ENCODE measurements at places on chromosomes 7 and 10.

DNA sequence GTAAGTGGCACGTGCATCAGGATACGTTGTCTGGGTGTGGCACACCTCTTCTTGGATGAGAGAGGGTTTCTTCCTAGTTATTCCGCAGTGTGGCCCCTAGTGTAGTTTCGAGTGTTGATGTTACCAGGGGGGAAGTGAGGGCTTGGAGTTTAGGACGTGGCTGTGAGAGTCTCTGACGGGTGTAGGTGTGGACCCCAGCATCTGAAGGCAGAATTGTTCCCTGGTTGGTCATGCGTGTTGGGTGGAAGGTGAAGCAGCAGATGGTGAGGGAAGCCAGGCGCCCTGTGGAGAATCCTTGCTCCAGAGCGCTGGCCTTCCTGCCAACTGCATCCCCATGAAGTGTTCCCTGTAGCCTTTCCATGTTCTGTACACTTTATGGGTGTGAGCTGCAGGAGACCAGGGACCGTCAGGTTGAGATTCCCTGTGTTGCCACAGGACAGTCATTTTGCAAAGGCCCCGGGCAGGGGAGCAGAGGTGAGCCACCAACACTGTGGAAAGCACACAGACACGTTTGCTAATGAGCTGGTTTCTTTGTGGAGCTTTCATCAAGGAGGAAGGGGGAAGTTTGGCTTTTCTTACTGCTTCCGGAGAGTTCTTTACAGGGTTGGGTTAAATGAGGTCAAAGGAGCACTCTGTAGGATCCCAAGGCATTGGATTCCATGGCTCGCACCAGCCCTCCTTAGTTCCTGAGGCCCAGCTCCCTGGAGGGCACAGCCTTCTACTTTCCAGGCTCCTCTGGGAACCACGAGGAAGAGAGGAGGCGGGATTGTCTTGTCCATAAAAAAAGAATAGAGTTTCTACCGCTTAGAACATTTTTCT is 32.0 kb downstream of the TSPAN14 start:
- DNase-seq = no peak

GRCh38 chr7:152521420-152522337 is 85.9 kb upstream of the KMT2C start:
- no peak for DNase-seq

DNA sequence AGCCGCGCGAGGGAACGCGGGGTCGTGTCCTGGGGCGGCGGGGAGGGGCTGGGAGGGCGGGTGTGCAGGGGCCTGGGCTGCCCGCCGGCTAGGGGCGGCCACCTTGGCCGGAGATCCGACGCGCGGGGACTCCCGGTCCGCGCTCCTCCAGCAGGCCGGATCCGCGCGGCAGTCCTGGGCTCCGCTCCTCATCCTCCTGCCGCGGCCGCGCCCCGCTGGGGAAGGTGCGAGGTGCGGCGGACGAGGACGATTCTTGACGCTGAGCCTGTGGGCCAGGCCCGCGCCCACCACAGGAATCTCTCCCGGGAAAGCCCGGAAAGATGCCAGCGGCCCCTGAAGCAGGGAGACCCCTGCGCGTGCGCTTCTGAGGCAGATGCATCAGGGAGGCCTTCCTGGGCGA is 6.6 kb upstream of the OGDHL start:
- DNase-seq = no peak

DNA sequence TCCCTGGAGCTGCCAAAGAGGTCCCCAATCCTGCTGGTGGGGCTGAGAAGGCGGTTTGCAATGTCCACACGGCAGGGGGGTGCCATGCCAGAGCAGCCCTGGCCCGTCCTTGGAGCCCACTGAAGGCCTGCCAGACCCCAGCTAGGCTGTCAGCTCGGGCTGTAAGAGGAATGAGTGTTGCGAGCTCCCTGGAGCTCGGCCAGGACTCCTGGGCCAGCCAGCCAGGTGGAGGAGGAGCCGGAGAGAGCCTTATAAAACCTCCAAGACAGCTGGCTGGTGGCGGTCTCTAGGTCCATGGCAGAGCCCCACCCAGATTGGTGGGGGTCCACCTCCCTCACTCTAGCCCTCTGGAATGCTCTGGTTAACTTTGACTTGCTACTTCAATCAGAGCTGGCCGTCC is 55.1 kb upstream of the CALN1 start:
- DNase-seq = no peak

GRCh38 chr7:70694971-70695794 is 436.8 kb upstream of the GALNT17 start:
- no peak for DNase-seq

All from glomerular endothelial cell (primary cell).